T-helper 1 cell (primary cell): ENCODE measurements at places on chromosomes 5 and 9.

DNA sequence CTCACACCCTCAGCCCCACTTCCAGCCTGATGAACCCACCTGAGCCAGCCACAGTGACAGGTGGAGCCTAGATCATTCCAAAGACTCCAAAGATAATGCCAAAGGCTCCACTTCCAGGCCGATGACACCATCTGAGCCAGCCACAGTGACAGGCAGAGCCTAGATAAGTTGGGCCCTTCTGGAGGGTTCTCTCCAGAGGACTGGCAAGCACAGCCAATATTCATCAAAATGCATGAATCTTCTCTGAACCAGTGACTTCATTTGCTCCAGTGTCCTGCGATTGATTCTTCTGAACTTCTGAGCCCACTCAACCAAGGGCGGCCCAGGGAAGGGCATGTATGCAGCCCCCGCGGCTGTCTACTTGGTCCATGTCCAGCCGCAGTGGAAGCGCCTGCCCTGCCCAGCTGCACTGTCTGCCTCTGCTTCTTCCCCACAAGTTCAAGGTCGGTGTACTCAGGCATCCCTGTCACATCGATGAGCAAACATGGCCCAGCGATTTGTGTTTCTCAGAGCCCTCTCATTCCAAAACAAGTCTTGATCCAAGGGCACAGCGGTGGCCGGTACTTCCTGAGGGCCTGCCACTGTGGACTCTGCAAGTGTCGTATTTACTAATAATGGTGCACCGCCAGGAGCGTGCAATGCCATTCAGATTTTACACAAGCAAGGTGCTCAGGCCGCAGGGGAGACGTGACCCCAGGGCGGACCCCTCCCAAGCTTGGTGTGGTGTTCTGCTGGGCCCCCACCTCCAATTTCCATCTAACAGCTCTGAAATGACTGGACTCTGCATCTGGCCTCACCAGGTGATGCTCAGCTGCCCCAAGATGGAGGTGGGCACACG, 107.0 kb downstream of the VAV2 start:
- no peak for DNase-seq

DNA sequence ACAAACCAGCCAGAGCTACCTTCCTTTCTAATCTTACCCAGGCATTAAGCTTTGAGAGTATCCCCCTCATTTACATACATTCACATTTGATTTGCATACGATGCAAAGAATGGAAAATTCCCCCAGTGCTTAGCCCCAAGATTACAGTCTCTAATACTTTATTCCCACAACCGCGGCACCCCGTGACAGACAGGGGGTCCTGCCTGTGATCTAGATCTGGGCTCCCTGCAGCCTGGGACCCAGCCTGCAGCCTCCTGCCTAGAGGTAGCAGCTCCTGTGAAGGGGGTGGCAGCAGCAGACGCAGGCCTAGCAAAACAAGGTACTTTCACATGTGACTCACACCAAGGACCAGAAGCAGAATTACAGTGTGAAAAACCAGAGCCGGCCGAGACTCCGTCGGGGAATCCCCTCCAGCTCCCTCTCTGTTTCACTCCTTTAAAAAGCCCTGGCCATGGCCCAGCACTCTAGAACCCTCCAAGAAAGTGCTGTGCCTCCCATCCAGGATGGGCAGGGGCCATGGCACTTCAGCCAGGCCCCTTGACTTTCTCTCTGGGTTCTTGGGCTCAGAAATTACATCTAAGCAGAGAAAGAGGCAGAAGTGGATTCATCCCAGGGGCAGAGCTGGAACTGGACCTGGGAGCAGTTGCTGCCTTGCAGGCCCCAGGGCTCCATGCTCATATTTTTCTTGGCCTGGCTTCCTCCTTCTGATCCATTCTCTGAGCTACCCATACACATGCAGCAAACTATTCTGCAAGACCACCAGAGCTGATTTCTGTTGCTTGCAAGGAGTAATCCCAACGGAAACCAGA, 14.0 kb upstream of the TCF7 start:
- DNase-seq: peak; percentile 75

- DNase-seq: no peak
These were observed 350.2 kb upstream of the PDE4D start for GRCh38 chr5:60243713-60244112.

DNA sequence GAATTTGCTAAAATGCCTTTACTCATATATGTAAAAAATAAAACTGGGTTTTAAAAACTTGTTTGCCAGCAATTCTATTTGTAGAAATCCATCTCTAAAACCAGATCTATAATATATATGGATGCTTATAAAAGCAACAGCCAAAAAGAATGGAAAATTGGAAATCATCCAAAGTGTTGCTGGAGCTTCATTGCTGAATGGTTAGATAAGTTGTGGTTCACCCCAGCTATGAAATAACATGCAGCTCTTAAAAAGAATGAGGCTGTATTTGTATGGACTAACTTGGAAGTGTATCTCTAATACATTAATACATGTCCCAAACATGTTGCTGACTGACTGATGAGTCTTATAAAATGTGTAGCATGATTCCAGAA, 76.2 kb downstream of the STK10 start:
- no peak for DNase-seq

DNA sequence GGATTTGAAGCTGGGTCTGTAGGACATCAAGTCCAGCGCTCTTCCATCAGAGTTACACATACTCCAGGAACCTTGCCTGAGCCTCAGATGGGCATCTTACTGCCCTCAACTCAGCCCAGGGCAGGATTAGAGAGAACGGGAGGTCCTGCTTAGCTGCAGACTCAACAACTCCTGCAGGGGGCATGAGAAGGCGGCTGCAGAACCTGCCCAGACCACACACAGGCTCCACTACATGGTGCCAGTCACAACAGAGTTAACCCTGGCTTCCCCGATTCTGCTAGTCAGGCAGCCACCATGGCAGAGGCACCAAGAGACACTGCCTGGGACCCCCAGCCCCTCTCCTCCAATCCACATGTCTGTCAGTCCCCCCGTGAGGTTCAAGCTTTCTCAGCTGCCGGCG, 23.9 kb upstream of the CPLX2 start:
- DNase-seq: no peak

DNA sequence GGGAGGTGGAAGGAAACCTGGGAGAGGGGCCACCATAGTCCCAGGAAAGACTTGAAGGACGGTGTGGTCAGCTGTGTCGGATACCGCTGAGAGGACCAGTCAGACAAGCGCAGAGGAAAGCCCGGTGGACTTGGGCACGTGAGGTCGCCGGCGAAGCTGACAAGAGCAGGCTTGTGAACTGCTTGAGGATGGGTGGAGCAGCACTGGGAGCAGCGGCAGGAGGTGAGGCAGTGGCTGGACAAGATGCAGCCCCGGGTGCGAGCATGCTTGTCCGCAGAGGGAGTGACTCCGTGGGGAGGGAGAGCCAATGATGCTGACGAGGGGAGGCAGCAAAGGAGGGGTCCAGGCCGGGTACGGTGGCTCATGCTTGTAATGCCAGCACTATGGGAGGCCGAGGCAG, 18.3 kb upstream of the CD74 start:
- DNase-seq: no peak

DNA sequence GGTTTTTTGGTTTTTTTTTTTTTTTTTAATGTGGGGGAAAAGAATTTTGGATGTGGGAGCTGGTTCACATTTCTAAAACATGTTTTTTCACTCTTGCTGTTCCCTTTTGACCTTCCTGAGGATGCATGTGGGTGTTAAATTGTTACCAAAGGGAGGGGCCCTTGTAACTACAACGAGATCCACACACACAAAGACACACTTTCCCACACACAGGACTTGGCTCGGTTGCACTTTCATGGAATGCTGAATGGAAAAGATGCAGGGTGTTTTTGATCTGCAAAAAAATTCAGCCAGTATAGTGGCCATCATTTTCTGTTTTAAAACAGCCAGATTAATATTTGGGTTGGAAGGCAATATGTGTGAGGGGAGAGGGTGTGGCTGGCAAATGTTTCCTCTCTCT, 576.9 kb downstream of the EBF1 start:
- no peak for DNase-seq

DNA sequence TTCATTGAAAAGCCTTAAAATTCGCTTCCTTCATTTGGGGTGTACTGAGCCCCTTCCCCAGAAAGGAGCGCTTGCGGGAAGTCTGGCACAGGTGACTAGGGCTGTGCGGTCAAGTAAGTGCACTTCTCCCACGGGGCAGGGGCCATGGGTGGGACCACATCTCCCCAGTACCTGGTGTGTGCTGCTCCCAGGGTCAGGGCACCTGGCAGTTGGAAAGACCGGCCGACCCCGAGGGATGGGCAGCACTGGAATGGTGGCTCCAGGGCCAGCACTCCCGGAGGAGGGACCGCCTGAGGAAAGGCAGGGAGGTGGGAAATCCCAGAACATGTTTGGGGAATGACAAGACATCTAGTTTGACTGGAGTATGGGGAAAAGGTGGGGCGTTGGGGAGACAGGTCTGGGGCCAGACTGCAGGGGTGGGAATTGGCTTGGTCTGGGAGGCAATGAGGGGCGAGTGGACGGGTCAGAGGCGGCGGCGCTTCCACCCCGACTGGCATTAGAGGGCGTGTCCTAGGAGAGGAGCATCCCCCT, 727 bp upstream of the GLIPR2 start:
- no peak for DNase-seq

DNA sequence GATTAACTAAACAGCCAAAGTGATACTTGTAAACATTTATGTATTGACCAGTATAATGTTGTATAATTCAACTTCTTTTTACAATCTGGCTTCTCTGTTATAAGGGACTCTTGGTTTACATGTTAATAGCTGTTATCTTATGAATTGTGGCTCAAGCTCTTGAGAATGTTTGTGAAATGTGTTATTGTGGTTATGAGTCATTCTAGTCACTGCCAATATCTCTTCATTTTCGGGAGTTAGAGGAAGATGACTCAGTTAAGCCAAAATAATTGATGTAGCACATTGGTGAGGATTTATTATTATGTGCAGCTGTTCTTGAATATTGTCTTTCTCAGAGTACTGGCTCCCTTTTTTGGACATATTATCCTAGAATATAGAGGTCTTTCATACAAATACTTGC, 655.2 kb upstream of the RIOK2 start:
- DNase-seq: no peak

DNA sequence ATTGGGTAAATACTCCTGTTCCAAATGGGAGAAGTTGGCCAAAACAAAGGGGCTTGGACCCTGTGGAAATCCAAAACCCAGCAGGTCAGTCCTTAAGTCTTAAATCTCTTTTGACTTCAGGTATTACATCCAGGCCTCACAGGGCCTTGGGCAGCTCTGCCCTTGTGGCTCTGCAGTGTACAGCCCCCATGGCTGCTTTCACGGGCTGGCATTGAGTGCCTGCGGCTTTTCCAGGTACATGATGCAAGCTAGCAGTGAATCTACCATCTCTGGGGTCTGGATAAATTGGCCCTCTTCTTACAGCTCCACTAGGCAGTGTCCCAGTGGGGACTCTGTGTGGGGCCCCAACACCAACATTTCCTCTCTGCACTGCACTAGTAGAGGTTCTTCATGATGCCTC, 308.5 kb upstream of the ARRDC3 start:
- DNase-seq: no peak

GRCh38 chr9:89961616-89962341, 357.0 kb downstream of the GADD45G start:
- DNase-seq: no peak

DNA sequence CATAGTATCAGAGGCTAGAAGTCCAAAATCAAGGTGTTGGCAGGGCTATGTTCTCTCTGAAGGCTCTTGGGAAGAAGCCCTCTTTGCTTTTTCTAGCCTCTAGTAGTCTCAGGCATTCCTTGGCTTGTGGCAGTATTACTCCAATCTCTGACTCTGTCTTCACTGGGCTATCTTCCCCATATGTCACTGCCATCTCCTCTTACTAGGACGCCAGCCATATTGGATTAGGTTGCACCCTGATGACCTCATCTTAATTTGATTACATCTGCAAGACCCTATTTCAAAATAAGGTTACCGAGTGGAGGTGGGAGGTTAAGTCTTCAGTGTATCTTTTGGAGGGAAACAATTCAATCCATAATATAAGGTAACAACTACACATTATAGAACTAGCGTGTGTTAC, 21.3 kb upstream of the EBF1 start:
- DNase-seq: no peak

GRCh38 chr5:151007430-151008209, 12.8 kb upstream of the GPX3 start:
- no peak for DNase-seq

DNA sequence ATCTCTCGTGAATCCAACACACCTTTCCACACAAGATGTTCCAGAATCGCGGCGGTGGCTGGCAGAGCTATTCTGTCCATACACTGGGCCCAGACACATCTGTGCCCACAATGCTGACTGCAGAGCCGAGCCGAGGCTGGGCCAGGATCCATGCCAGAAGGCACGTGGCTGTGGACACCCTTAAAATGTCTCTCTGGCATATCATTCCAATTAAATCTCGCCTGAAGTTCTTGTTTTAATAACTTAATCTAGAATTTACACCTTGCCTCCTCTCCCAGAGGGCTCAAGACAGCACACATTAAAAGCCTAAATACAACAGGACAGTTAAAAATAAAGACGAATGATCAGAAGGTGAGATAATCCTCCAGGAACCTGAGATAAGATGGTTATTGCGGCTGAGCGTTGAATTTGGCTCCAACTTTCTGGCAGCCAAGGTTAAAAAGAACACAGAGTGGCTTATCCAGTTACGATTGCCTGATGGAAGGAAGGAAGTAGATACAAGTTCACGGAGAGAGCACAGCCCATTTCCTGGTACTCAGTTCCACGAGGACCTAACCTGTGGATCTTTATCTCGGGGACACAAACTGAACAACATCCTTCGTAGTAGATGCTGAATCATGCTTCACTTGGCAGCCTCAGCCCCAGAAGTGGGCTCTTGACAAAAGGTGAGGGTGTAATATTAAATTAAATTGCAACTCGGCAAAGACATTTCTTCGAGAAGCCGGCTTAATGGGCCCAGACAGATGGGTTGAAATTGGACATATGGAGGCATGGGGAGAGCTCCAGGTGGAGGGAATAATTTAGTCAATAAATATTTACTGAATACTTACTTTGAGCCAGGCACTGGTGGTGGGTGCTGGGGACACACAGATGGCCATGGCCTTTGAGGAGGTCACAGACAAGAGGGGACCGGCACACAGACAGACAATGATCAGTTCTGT, 86.0 kb upstream of the TBC1D2 start:
- DNase-seq: no peak

- peak; percentile 4 for DNase-seq
These were observed 167.6 kb upstream of the OTULINL start for GRCh38 chr5:14414007-14414406.

DNA sequence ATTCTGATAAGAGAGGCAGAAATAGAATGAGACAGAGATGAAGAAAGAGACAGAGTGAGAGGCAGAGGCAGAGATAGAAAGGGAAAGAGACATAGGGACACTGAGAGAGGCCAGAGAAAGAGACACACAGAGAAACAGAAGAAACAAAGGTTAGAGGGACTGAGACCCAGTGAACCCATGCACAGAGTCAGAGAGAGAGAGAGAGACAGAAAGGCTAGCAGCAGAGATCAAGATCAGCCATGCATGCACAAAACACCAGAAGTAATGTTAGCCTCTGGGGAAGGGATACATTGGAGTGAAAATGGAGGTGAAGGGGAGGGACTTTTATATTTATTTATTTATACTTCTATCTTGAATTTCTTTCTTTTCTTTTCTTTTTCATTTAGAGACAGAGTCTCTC, 14.1 kb upstream of the SPARC start:
- DNase-seq: no peak

- DNase-seq: no peak
These were observed 35.5 kb downstream of the CDK5RAP2 start for GRCh38 chr9:120544441-120544840.

- no peak for DNase-seq
These were observed 72.7 kb upstream of the NEURL1B start for GRCh38 chr5:172568308-172568910.

GRCh38 chr5:171476701-171477100, 57.3 kb downstream of the FGF18 start:
- DNase-seq: no peak

GRCh38 chr5:5645891-5646290, 223.4 kb downstream of the ICE1 start:
- no peak for DNase-seq

GRCh38 chr9:8477450-8477849, 677.9 kb upstream of the DMAC1 start:
- DNase-seq: no peak
